ENCODE measurements at places on chromosomes 16 and 17.

DNA sequence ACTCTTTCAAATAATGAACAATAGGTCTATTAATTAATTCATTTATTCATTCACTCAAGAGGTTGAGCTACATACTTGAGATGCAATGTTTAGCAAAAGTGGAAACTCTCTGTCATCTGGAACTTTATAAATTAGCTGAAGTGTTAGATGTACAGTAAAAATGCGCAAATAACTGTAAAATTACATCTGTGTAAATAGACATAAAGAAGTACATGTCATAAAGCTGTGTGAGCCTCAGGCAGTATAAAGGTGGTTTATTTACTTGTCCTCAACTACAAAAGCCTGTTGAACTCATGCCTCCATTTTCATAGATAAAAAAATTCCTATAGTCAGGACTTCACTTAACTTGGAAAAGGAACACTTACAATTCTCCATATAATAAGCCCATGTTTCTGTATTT lies 343.1 kb downstream of the CDH11 start:
- no peak for DNase-seq

- no peak for DNase-seq
These were observed 49.6 kb upstream of the AMZ2 start for GRCh38 chr17:68197997-68198930.

DNA sequence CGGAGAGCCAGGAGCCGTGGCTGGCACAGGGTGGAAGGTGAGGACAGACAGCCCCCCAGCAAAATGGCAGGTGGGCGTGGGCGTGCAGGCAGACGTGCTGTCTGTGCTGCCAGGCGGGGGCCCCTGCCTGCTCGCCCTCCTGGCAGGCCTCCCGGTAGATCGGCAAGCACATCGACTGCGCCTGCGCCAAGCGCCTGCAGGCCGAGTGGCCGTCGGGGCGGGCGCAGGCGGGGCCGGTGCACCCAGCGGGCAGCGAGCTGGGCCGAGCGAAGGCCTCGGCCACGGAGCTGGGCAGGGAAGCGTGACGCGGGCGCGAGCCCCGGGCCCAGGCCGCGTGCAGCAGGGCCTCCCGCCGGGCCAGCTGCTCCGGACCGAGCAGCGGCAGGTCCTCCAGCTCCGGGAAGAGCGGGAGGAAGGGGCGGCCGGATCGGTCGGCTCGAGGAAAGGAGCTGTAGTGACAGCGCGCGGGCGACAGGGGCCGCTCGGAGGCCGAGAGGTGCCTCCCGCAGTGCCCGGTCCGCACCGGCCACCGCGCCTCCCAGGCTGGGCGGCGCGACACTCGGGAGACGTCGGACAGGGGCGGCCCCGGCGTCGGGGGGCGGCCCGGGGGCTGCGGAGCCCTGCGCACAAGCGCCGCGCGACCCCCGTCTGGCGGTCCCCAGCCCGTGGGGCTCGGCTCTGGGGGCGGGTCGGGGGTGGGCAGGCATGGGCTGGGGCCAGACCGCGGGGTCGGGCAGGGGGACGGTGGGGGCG lies 16.9 kb downstream of the GRIN2C start:
- no peak for DNase-seq

DNA sequence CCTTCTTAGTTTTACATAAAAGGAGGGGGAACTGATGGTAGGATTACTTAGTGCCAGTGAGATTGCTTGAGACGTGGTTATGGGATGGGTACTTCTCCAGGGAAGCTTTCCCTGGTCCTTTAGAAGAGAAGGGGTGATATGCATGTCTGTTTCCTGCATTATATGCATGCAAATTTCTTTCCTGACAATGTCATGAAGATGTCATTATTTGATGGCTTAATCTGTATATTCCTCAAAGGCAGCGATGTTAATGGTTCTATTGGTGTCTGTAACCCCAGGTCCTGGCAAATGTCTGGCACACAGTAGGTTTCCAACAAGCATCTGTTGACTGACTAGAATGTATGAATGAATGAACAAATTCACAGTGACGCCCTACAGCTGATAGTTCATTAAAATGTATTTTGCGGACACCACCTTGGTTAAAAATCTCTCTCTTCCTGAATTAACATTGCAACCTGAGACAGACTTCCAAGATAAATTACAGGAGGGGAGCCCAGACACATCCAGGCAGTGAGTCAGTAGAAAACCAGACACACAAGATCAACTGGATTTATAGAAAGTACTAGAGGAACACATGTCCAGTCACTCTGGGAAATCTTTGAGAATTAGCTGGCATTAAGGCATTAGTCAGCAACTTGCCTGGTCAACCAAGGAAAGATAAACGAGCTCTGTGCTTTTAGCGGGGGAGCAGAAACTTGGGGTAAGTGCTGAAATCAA lies 293.4 kb downstream of the XYLT1 start:
- DNase-seq = no peak

- peak; percentile 59 for DNase-seq
These were observed 19.7 kb downstream of the DPEP1 start for GRCh38 chr16:89633064-89633631.

GRCh38 chr16:85898521-85899442 lies at the start of gene IRF8:
Gene IRF8 (plus strand): TSS chr16:85899162. CDS start chr16:85903016, 3,854 bp downstream.
- no peak for DNase-seq

DNA sequence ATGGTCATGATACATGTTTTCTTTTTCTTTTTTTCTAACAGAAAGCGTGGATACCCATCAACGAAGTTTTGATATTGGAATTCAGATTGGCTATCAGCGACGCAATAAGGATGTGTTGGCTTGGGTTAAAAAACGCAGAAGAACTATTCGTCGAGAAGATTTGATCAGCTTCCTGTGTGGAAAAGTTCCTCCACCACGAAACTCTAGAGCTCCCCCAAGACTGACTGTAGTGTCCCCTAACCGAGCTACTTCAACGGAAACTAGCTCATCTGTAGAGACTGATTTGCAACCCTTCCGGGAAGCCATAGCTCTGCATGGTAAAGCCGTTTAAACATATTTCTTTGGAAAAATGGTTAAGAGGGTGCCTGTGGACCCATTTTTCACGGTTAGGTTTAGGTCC lies 11.5 kb downstream of the HAPSTR1 start:
- no peak for DNase-seq

DNA sequence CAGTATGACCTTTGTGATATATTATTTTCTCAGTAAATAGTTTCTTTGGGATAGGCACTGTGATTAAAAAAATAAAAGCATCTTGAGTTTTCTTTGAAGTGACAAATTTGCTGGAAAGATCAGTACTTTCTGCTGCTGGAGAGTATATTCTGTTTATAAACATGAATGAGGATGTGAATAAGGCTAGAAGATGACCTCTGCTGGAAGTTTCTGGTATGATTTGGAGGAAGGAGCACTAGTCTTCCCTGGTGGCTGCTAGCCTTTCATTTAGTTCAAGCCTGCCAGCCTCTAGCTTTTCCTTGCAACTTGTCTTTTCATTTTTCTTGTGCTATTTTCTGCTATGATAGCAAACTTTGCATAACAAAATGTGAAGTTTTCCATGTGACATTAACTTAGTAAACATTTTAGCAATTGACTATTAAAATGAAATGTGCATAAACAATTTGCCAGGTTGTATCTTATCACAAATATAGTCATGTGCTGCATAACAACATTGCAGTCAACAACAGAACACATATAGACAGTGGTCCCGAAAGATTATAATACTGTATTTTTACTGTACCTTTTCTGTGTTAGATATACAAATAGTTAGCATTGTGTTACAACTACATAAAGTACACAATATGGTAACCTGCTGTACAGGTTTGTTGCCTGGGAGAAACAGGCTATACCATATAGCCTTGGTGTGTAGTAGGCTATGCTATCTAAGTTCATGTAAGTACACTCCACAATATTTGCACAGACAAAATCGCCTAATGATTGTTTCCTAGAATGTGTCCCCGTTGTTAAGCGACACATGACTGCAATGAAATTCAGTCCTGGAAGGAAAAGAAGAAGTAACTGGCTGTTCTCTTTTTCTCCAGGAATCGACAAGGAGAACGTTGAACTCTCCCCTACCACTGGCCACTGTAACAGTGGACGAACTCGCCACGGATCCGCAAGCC lies 18.1 kb upstream of the RAB11FIP4 start:
- peak; percentile 29 for DNase-seq

GRCh38 chr16:12095275-12096156 lies 119.0 kb downstream of the SNX29 start:
- DNase-seq = peak; percentile 18

DNA sequence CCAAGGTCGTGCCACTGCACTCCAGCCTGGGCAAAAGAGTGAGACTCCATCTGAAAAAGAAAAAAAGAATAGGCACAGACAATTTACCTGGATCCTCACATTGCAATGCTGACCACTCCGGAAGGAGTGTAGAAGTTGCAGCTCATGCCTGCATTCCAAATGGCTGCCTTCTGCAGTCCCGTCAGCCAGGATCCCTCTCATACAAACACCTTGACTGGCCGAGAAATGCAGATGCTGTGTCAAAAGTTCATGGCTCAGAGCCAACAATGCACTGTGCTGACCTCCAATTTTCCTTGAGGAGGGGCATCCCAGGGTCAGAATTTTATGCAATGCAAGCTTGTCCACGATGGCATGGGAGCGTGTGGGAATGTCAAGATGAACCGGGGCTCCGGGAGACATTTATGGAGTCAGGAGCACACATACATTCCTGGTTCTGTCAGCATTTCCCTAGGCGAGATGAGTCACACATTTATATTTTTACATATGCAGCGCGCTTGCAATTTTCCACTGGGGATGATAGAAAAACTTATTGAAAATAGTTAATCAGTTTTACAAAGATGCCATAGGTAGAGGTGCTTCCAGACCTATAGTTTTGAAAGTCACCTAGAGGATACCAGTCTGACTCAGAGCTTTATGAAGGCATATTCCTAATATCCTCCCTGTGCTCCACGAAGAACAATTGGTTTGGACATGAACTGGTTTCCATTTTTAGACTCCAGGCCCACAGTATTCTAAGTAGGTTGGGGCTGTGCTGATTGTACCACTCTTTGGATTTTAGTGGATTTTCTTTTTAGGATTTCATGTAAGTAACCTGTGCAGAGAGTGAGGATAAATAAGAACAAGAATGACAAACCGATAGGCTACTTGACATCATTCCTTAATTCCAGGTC lies 614.6 kb downstream of the MAF start:
- no peak for DNase-seq

GRCh38 chr17:47855737-47856136 lies 4.8 kb upstream of the SP6 start:
- DNase-seq = no peak

GRCh38 chr17:49861150-49861884 lies 13.4 kb upstream of the TAC4 start:
- peak; percentile 6 for DNase-seq

DNA sequence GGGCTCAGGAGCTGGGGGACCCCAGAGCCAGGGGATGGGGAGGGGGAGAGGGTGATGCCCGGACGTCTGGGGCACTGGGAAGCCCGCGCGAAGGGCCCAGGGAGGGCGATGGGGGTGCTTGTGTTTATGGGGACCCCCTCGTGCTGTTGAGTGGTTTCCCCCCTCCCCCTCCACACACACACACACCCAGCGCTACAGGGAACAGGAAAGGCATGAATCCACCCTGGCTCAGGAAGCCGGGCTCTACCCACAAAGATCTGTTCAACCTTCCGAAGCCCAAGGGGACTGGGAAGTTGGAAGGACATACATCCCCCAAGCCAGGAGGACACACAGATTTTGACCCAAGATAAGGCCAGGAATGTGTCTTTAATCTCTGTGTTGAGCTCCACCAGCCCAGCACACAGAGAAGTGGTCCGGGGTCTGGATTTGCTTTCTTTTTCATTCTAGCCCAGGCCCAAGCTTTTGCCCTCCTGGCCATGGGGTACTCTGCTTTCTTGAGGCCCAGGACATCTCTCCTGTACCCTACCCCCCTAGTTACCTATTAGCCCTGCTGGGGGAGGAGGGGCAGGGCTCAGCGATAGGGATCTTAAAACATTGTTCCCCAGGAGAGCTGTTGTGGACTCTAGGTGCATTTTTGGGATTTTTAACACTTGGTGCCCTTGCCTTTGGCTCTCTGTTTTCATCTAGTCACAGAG lies 1.2 kb downstream of the UBALD2 start:
- no peak for DNase-seq

DNA sequence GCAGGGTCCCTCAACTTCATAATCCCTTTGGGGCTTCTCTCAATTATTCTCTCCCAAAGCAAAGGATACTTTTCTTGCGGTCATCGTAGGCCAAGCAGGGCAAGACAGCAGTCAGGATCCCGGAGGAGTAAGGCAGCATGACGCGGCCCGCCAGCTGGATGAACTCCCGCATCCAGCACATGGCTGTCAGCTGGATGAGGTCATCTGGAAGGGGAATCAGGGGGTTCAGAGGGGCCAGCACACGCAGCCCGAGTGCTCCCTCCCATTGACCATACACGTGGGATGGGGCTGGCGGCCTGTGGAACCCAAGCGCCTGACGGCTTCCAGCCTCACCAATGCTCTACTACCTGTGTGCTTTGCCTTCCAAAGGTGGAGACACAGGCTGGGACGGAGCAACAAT lies 19.2 kb downstream of the VAC14 start:
- DNase-seq = no peak

GRCh38 chr17:43881181-43881580 lies 26.2 kb downstream of the MPP2 start:
- no peak for DNase-seq

GRCh38 chr17:69722518-69722917 lies 308.0 kb downstream of the MAP2K6 start:
- no peak for DNase-seq

GRCh38 chr16:83974475-83974874 lies 6.4 kb downstream of the NECAB2 start:
- DNase-seq = no peak

- no peak for DNase-seq
These were observed 5.1 kb upstream of the UNC13D start for GRCh38 chr17:75849279-75849646.

DNA sequence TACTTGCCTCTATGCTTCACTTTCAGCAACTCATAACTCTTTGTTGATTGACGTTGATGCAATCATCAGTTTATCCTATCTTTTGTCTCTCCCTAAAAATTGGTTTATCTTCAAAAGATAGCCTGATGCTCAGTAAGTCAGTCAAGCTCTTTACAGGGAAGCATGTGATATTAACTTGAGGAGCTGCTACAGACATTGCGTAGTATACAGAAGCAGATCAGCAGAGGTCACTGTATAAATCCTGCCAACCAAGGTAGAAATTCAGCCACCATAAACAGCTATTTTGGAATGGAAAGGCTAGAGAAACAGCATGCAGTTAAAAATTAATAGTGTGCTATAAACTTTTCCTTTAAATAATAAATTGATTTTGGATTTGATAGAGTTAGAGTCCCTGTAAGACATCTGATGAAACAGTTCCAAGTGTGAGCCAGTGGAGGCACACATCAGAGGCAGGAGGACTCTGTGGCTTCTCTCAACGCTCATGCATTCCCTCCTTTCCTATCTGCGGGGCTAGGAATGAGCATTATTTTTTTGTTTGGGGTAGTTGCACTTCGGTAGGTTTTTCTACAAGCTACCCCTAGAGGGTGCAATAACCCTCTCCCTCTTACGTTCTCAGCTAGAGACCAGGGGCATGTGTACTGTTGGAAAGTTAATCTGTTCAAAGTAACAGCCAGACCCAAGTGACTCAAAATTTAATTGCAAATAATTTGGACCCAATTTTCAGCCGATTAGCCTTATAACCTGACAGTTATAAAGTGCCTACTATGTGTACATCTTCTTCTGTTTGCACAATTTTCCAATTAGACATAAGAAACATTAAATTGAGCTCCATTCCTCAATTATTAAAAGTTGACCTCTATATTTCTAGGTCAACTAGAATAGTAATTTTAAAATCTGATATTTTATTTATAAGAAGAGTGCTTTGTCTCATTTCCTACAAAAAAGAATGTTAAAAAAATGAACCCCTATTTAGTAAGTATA lies 647.7 kb upstream of the SOX9 start:
- DNase-seq = no peak

Measured in HS-5 (cell line).